NCI-H1105 (cell line): ENCODE measurements at places on chromosomes 3 and 15.

GRCh38 chr15:80921736-80922410 lies 67.7 kb downstream of the MESD start:
- DNase-seq: no peak

DNA sequence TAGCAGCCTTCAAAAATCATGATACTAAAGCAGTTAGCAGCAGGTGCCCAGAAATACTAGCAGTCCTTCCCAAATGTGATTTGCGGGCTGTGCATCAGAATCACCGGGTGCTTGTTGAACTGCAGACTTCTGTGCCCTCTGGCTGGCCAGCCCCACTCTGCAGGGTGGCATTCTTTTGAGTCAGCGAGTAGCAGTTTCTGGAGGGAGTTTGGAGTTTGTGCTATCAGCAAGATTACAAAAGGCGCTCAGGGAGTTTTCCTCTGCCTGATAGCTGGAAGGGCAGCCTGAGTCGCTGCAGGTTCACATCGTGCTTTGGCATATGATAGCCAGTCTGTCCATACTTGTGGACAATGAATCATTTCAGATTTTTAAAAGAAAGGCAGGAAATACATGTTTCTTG lies 57.6 kb downstream of the CLDN11 start:
- no peak for DNase-seq

GRCh38 chr15:67838789-67839332 lies 984 bp downstream of the RNU6-1 start:
- peak; percentile 63 for DNase-seq

DNA sequence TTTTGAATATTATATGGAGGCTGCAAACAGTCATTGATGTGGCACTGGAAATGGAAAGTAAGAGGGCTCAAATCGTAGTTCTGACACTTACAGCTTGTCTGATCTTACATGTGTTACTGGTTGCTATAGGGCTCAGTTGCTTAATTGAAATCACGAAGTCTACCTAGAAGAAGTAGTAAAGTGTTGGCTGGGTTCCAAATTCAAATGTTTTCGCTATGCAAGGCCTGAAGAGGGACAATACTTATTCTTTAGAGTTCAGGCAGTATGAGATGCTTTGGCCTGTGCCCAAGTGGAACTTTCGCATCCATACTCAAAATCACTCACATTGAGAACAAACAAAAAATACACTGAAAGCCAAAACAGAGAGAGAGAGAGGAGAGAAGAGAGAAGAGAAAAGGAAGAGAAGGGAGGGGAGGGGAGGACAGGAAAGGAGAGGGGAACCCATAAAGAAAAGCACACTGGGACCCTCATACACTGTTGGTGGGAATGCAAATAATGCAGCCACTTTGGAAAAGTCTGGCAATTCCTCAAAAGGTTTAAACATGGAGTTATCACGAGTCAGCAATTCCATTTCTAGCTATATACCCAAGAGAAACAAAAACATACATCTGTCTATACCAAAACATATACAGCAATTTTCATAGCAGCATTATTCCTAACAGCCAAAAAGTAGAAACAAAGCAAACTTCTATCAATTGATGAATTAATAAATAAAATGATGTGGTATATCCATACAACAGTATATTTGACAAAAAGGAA lies 2.9 kb upstream of the FXR1 start:
- peak; percentile 17 for DNase-seq

DNA sequence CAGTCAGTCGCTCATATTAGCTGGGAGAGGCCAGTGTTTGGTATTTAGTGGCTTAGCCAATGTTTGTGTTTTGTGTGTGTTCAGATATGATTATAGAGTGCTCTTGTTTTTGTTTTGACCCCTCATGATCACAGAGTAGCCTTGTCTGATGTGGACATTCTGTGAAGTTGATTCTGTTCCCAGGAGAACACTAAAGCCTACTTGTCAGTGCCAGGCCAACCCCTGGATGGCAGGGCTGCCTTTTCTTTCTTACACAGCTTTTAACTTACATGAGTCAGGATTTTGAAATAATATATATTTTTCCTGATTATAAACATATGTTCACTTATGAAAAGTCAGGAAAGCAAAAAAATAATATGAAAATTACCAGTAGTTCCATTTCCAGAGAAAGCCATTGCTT lies 11.9 kb downstream of the CFAP161 start:
- no peak for DNase-seq

DNA sequence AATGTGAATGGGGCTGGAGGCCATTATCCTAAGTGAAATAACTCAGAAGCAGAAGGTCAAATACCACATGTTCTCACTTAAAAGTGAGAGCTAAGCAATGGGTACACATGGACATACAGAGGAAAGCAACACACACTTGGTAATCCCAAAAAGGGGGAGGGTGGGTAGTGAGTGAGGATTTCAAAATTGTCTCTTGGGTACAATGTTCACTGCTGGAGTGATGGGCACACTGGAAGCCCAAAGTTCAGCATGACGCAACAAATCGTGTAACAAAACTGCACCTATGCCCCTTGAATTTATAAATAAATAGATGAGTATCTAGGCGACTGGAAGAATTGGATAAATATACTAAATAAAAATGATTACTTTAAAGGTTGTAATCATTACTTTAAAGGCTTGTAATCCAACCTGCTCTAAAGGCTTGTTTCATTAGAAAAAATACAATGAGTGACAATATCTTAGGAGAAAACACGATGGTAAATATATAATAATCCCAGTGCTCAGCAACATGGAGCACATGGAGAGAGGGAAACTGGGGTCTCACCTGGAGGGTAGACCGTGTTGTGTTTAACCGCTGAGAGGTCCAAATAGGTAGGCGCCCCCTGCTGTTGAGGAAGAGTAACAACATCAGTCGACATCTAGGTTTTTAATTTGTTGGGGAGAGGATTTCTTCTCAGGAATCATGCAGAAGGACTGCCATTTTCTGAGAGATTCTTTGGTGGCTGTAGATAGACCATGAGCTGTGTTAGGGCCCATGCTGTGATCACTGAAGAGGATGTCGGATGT lies 78.5 kb upstream of the ROBO1 start:
- no peak for DNase-seq

DNA sequence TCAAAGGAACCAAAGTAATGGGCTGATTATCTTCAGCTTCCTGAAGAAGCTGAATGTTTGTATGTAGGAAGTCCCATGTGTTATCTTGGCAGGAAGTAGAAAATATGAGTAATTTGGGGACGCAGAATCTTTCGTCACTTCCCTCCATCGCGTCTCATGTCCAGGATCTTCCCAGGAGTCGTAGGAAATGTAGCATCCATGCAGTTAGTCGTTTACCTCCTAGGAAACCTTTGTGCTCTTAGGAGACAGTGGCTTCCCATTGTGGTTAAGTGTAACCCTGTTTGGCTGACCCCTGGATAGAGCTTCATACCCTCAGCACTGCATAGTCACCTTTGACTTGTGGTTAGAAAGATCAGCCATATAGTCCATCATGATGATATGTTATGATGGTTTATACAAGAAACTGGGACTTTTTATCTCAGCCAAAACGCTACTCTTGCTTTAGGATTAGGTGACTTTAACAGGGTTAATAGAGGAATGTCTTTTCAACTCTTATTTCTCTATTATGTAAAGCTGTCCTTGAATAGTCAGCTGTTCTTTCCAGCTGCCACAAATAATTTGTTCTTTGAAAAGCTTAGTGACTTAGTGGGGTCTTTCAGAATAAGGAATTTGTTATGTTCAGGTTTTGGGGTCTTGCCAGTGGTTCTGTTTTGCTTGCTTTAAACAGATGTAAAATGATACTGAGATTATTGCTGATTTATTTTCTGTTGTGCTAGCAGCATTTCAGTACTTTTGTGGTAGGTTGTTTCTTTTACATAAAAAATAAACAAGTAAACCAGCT lies 92.2 kb downstream of the KLHL25 start:
- DNase-seq: no peak

GRCh38 chr3:14224895-14225294 lies 46.3 kb downstream of the LSM3 start:
- no peak for DNase-seq

GRCh38 chr3:73624821-73625665 lies at the start of gene PDZRN3:
TSS of gene PDZRN3 (minus strand) at chr3:73624941.
- DNase-seq: peak; percentile 33

GRCh38 chr3:178707311-178708031 lies 171.2 kb downstream of the KCNMB2 start:
- DNase-seq: no peak

DNA sequence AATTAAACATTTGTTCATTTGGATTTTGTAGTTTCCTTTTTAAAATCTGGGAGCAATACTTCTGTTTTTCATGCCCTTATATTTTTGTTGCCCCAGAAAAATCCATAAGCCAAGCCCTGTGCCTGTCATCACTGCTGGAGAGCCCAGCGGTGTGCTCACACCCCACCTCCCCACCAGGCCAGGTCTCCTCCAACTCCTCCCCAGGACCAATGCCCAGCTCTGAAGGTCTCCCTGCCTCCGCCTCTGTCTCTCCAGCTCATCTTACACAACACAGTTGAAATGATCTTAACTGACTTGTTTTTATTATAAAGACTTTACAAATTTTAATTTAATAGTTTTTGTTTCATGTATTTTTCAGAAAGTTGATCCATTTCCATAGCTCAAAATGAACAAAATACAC lies 66.4 kb downstream of the RHCG start:
- no peak for DNase-seq

DNA sequence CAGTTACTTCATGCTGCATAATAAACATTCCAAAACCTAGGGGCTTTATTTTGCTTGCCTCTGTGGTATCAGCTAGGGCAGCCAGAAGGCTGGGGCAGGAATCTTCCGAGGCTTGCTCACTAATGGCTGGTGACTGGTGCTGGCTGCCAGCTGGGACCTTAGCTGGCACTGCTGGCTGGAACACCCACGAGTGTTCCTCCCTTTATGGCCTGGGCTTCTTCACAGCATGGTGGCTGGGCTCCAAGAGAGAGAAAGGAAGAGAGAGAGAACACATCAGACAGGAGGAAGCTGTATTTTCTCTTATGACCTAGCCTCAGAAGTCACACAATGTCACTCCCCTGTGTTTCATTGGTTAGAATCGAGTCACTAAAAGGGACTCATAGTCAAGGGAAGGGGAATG lies 23.9 kb upstream of the CDCP1 start:
- DNase-seq: no peak

DNA sequence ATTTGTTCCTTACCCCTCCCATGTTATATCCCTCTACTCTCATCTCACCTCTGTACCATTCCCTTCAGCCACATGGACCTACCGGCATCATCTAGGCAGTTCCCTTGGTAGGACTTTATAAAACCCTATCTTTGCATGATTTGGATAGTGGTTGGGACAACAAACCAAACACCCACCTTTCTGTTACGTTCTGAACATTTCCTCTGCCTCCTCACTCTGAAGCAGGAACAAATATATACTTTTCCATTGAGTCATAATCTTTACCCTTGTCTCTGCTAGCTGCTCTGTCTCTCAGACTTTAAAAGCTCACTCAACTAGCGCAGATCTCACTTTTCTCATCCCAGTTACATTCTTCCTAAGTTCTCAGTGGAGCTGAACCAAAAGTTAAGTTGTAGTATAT lies 17.8 kb downstream of the UBXN7 start:
- no peak for DNase-seq

- DNase-seq: no peak
Observed at GRCh38 chr3:61964566-61964965, 403.2 kb downstream of the PTPRG start.

DNA sequence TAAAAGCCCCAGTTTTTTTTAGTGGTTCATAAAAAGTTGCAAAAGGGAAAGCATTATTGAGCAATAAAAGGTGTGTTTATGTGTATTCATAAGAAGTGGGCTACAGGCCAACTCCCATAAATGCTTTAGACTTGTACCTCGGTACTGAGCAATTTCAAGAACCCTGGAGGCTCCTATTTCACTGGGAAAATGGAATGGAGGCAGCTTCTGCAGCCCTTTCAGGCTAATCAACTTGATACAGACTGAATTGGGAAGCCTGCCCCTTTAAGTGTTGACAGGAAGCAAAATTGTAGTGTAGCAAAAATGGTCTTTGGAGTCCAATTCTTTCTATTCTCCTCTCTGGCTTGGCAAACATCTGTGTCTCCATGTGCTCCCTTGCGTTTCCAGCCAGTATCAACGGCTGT lies 118.8 kb downstream of the ECT2 start:
- peak; percentile 95 for DNase-seq

GRCh38 chr15:95401587-95401986 lies 928.9 kb upstream of the NR2F2 start:
- DNase-seq: no peak

- no peak for DNase-seq
Observed at GRCh38 chr15:58505581-58505980, 73.8 kb downstream of the LIPC start.

DNA sequence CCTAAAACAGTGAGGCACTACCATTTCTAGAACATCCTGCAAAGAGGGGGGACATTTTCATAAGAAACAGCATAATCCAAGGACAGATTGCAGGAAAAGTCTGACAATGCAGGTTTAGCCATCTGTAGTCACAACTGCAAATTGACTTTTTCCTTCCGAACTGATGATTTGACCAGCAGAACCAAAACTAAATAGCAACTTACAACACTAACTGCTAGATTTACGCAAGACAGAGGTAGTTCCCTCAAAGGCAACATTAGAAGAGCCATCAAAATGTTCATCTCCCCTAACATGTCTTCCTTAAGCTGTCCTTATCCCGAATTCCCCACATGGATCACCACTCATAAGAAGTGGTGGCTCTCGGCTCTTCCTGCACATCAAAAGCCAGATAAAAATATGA lies 129.6 kb downstream of the GADL1 start:
- no peak for DNase-seq

DNA sequence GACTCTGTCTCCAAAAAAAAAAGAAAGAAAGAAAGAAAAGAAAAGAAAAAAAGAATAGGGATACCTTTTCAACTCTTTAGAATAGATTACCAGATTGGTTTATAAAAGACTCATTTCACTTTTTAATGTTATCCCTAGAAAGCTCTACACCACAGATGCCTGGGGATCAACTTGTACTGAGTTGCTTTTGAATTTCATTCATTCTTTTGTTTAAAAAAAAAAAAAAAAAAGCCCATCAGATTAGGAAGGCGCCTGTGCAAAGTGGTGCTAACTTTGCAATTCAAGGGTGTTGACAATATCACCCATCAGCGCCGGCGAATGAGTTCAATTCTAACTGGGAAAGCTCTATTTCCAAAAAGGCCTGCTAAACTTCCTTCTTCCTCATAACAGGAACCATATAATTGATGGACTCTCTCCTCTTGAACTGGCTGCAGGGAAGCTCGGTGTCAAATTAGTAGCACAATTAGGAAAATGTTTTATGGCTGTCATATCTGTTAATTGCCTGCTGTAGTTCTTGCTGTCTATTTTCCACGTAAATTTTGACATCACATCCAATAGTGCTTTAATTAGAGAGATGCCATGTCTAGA lies 48.8 kb downstream of the CDCP1 start:
- DNase-seq: no peak
